T-cell (primary cell): ENCODE measurements at places on chromosomes 16 and 17.

GRCh38 chr16:50616386-50616785, 64.7 kb downstream of the SNX20 start:
- no peak for DNase-seq

- no peak for DNase-seq
These were observed 24.0 kb upstream of the DOK4 start for GRCh38 chr16:57510016-57510871.

GRCh38 chr17:21029036-21029435, 13.8 kb downstream of the USP22 start:
- DNase-seq = no peak

GRCh38 chr16:17439580-17439979, 31.2 kb downstream of the XYLT1 start:
- no peak for DNase-seq

- no peak for DNase-seq
These were observed 67.8 kb downstream of the RPH3AL start for GRCh38 chr17:284676-285355.

DNA sequence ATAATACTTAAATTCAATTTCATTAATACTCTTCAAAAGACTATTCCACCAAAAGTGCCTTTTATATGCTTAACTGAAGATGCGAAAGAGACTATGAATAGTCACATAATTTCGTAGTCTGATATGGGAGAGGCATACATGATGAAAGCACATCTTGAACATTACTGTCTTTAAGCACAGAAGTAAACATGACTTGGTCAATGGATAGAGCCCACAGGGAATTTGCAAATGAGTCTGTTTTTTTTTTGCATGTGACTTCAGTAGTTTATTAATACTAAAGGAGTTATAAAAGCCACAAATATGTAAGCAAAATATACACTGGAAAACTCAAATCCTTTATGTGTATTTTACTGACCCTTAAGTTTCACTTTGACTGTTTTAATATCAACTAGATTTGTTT, 15.9 kb downstream of the ADPRM start:
- DNase-seq = no peak

GRCh38 chr17:11692688-11693087, 94.4 kb downstream of the DNAH9 start:
- DNase-seq = no peak

- no peak for DNase-seq
These were observed 221.1 kb upstream of the HSBP1 start for GRCh38 chr16:83586461-83587200.

DNA sequence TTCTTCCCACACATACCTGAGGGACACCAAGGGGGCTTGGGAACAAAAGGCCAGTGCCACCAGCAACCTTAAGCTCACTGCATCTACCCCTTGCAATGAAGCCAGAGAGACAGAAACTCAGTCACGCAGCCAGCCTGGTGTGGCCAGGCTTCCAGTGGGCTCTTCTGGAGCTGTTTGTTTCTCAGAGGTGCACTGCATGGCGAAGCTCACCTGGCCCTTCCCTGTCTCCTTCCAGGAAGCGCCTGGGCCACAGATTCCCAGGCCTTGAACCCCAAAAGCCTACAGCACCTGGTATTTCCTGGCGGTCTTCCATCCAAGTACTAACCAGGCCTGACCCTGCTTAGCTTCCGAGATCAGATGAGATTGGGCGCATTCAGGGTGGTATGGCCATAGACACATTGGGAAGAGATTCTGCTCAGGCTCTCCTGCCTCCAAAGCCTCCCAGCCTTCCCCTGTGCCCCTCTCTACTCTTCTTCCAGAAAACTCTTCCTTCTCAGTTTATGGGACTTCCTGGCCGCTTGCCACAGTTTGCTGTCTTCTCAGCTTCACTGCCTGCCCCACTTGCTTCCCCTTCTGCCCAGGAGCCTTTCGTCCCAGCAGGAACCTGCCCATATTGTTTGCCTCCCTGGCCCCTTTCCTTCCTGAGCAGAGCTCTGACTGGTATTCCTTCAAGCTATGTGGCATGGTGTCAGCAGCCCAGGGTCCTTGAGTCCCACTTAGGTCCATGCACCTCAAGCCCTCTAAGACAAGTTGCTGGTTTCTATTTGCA, 1.6 kb downstream of the CISD3 start:
- DNase-seq = no peak

- DNase-seq = no peak
These were observed 32.6 kb downstream of the TMEM100 start for GRCh38 chr17:55690105-55690508.

- no peak for DNase-seq
These were observed 2.2 kb downstream of the MLYCD start for GRCh38 chr16:83901101-83901500.

GRCh38 chr16:19861811-19862327, 22.8 kb downstream of the GPRC5B start:
- no peak for DNase-seq

GRCh38 chr17:41185001-41185400, 290 bp upstream of the KRTAP4-1 start:
- DNase-seq = no peak

GRCh38 chr17:194828-195602, 13.6 kb upstream of the DOC2B start:
- DNase-seq = no peak

DNA sequence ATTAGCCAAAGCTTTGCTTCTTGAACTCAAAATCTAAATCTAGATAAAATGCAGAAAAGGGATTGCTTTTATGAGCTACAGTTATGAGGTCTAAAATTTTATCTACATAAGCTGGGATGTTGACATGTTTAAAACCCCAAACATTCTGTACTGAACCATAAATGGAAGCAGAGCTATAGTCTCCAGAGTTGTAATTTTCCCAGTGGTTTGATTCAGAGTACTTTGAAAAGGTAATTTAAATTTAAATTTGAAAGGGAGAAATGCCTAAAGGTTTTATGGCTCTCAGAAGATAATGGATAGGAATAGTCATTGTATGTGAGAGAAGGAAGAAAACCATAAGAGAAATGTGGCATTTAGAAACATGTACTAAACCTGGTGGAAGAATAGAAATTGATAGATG, 163.2 kb downstream of the PPM1E start:
- DNase-seq = no peak

DNA sequence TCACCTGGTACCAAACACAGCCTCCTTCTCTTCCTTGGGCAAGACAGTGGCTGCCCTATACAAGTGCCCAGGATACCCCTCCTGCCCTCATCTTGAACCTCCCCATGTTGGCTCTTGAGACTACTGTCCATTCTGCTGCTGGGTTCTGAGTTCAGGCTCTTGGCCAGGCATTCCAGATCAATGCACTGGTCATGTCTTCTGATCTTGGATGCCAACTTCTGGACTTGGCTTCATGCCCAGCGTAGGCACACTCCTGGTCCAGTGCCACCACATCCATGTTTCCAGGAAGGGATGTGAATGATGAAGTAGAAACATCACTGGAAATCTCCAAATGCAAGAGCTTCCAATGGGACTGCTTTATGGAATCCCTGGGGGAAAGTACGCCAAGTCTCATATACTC, 51.5 kb downstream of the DYNLRB2 start:
- DNase-seq = no peak

DNA sequence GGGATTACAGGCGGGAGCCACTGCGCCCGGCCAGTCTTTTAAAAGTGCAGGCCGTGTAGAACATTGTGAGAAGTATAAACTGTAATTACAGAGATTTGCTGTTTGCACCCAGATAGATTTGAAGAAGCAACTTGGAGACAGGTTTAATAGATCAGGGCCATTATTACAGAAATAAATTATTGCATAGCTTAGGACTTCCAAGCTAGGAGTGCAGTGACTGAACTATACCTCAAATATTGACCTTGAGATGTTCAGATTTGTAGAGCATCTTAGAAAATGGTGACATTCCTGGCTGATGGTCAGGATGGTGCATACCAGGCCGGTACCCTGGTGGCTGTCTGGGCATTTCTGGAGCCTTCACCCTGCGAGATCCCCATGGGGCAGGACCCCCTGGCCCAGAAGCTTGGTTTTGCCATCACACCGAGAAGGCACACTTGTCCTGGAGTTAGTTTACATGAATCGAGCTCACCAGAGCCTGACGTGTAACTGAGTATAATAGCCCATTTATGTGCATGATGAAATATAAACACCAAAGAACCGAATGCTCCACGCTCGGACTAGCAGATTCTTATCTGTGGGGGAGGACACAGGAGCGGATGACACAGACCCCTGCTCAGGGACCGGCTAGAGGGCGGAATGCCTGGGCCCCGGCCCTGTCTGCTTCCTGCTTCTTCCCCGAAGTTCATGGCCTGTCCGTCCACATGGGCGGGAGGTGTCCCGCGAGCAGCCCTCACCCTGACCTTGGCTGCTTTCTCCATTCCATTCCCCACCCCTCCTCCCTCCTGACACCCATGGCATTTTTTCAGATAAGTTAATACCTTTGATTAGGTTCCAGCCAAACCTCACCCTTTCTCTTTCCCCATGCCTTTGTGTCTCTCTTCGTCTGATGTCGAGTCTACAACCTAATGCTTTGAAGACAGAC, 32.1 kb downstream of the CCDC40 start:
- no peak for DNase-seq

DNA sequence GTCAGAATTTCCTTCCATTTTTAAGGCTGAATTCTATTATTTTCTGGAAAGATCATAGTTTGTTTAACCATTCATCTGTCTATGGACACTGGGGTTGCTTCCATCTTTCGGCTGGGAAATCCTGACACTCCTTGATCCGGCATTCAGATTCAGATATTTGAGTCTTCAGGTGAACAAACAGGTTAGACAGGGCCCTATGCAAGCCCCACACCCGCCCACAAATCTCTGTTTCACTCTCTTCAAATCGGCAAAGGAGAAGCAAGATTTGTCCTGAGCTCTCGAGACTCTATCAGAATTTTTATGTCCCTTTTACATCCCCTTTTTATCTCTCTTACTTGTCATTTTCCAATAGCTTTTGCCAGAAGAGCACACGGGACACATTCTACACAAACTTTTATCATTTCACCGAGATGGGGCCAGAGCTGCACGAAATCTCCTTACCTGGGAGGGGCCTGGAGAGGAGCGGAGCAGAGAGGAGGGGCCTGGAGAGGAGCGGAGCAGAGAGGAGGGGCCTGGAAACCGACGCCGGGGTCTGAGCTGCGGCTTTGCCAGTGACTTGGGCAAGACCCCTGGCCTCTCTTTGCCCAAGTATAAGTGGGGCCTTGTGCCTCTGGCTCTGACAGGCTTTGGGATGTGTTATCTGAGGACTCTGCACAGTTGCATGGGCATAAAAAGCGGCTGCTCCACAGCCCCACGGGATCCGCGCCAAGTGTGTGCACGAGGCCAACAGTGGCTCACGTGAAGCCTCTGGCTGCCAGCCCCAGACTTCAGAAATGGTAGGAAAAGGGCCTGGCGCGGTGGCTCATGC, 54.3 kb upstream of the RBFOX3 start:
- no peak for DNase-seq

DNA sequence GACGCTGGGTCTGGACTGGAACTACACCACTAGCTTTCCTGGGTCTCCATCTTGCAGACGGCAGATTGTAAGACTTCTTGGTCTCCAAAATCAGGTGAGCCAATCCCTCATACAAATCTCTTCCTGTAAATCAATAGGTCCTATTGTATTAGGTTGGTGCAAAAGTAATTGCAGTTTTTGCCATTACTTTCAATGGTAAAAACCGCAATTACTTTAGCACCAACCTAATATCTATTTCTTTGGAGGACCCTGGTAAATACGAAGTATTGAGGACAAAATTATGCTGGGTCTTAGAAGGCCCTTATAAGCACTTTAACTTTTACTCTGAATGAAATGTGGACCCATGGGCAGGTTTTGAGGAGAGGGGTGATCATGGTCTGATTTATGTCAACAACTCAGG, 330.6 kb upstream of the C16orf82 start:
- DNase-seq = no peak

DNA sequence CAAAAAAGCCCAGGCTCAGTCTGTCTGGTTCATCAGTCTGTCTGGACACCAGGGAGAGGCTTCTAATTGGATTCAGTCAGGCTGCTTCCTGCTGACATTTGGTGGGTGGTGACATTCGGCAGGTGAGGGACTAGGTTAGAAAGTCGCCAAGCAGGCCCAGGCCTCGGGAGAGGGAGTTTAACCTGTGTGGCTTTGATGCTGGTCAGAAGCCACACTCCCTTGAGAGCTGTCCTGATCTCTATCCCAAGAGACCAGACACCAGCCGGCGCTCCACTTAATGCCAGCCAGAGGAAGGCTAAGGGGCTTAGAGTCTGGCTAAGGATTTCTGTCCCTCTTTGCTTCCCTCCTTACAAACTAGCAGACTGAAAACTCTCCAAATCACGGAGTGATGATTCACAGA, 135.0 kb downstream of the GSG1L start:
- no peak for DNase-seq

GRCh38 chr17:58328195-58329034, at the start of gene TSPOAP1:
TSS of gene TSPOAP1 (minus strand) at chr17:58328795. CDS start at chr17:58327920, 875 bp downstream.
- peak; percentile 56 for DNase-seq
